NCI-H2029 treated with DMSO at 0.1 percent for 48 hours (cell line): ENCODE measurements at places on chromosomes 12 and 14.

- no peak for DNase-seq
Measured at GRCh38 chr12:103455020-103455763, 40.6 kb downstream of the C12orf42 start.

DNA sequence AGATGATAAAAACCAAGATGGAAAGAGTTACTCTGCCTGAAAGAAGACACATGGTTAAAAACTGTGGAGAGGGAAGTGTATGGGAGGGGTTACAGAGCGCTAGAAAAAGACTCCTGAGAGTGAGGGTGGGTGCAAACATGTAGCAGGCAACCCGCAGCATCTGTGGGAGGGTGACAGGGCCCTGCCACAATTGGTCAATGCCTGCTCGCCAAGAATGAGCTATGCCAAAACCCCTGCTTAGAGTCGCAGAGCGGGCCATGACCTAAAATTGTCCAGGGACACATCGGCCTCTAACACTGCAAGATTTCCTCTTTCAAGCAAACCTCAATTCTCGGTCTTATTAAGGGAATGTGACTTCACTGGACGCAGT is 700 bp downstream of the PRKAG1 start:
- DNase-seq, result no peak

- DNase-seq, result peak; percentile 67
Measured at GRCh38 chr12:80269803-80270552, 170.6 kb downstream of the OTOGL start.

GRCh38 chr12:30985814-30986452 is 59.4 kb downstream of the TSPAN11 start:
- peak; percentile 68 for DNase-seq

DNA sequence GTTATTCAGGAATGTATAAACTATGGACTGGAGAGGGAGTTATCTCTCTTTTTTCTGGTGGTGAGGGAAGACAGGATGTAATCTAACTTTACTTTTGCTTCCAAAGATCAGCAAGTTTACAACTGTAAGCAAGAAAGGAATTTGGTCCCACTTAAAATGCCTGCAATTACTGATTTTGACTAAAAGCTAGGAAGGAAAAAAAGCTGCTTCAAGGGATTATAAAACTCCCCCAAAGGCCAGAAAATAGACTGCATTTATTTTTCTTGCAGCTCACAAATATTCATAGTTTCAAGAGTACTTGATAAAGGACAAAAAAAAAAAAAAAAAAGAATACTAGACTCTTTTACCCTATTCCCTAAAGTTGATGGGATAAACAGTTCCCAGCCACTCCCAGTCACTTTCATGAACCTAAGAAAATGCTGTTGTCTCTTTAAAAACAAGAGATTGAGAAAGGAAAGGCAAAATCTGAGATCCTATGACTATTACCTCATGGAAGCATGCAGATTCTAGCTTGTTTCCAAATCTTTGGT is 128.7 kb upstream of the BMP4 start:
- no peak for DNase-seq

DNA sequence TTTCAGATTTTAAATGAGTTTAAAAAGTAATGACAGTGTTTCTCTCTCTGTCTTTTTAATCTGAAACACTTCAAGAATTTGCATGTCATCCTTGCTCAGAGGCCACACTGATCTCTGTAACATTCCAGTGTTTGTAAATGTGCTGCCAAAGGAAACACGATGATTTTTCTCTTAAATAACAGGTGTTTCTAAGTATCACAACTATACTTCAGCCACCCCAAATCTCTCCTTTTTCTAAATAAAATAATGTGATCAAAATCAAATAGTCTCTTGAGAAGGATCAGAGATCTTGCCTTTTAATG is 3.3 kb upstream of the GALC start:
- DNase-seq, result no peak

DNA sequence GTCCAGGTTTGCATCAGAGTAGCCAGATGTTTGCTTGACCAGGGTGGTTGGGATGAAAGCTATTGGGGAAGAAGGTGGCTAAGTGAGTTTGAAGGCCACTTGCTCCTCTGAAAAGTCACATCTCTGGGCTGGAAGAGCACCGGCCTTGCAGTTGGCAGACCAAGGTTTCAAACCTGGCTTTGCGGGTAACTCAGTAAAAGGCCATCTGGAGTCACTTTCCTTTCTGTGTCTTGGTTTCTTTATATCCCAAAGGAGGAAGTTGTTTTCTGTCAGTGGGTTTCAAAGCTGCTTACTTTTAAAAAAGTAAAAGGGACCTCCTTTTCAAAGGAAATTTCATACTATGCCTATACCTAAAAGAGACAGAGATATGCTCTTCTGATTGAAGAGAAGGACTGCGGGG is 26.2 kb upstream of the CMA1 start:
- no peak for DNase-seq

GRCh38 chr12:4700621-4701026 is 19.6 kb upstream of the GALNT8 start:
- DNase-seq, result no peak
